Stimulated activated CD8-positive, alpha-beta memory T cell treated with anti-CD3 and anti-CD28 coated beads, Interleukin-7, amount 100 ng/mL, for 24 hours (primary cell): ENCODE measurements at places on chromosomes 2 and 18.

GRCh38 chr2:160842286-160842685 lies 317.9 kb upstream of the TANK start:
- no peak for DNase-seq

GRCh38 chr2:77922567-77922966 lies 400.4 kb upstream of the LRRTM4 start:
- no peak for DNase-seq

DNA sequence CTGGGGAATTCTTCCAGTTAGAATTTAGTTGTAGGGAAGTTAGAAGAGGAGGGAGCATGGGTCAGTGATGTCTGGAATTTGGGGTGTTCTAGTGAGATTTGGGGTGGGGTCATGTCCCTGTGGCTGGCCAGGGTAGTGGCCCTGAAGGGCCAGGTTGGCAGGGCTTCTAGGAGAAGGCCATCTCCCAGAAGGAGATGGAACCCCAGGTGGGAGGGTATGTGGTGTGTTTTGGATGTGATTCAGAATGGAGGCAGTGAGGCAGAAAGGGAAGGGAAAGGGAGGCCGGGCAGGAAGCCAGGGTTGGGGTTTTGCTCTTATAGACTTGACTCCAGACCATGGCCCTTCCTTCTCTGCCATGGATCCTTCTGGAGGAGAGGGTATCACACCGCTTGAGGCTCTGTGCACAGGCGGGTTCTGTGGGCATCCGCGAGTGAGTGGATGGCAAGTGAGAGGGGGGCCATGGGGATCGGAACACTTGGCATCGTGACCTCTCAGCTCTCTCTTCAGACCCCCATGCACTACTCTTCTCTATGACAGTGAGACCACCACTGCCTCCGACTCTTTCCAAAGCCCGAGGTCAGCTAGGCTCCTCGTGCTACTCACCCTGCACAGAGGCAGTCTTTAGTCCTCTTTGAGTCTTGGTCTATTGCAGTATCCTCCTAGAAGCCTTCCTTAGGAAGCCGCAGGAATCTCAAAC lies 7.3 kb downstream of the GREB1 start:
- no peak for DNase-seq

DNA sequence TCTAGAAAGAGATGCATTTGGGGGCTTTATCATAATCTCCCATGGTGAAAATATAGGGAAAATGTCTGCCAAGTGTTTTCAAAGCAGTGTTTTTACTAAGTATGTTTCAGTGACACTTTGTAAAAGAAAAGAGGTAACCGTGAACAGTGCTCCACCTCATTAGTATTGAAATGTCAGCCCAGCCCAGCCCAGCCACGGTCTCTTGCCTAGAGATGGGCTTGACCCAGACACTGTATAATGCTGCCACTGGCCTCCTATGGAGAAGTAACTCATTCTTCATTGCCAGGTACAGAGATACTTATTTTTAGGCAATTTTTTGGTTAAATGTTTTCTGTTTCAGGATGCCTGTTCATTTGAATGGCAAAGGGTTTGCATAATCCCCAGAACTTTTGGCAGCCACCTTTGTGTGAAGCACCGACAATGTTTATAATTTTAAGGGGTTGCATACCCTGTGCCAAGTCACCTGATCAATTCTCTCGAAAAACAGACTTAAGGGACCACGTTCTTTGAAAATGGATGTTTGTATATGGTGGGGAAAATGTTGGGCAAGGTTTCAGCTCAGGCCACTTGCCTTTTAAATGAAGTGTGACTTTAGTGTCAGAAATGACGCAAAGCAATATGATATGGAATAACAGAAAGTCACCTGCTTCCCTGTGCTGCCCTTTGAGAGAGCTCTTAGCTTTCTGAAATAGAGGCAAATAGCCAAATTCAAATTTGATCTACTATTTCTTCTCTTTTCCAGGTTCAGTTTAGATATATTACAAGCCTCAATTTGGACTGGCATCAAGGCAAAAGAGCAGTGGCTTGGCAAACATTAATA lies 314.5 kb upstream of the RGPD4 start:
- no peak for DNase-seq

- no peak for DNase-seq
These were observed 23.1 kb downstream of the SFTPB start for GRCh38 chr2:85644909-85645308.

DNA sequence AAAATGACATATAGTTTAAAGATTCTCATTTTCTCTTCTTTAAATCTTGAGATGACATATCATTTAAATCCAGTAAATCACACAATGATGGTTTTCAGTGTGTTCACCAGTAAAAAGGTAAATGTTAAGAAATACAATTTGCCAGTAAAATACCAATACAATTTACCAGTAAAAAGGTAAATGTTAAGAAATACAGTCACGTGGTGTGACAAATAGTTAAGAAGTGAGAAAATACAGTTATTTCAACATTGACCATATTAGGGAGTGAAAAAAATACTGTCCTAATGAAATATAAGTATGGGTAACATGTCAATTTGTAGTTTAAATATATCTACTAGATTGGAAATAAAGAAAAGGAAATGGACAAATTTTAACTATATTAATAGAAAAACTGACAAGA lies 80.5 kb downstream of the DLGAP1 start:
- DNase-seq, result no peak

- DNase-seq, result no peak
These were observed 1024.7 kb upstream of the PIK3C3 start for GRCh38 chr18:40930211-40930882.

- no peak for DNase-seq
These were observed 183.9 kb downstream of the LPIN1 start for GRCh38 chr2:11930211-11930761.

- no peak for DNase-seq
These were observed 96.9 kb downstream of the HDAC4 start for GRCh38 chr2:239303711-239304532.

GRCh38 chr18:9068346-9068745 lies 34.2 kb upstream of the NDUFV2 start:
- no peak for DNase-seq

GRCh38 chr2:180670302-180671003 lies 310.0 kb upstream of the UBE2E3 start:
- no peak for DNase-seq

- no peak for DNase-seq
These were observed 5.5 kb downstream of the BOK start for GRCh38 chr2:241563981-241564595.

DNA sequence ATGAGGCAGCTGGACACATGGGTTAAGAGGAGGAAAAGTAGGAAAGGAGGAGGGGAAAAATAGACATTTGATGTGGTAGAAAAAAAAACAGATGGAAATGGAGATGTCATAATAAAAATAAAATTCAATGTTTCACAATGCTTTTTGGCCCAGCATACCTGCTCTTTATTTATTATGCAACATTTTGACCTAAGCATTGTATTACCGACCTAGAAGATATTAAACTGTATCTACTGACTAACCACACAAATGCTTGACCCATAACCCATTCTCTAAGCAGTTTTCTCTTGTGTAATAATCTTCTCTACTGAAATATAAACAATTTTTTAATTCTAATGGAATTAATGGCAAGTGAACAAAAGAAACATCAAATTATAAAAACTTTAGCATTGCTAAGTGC lies 362.3 kb downstream of the FBXO15 start:
- DNase-seq, result no peak

DNA sequence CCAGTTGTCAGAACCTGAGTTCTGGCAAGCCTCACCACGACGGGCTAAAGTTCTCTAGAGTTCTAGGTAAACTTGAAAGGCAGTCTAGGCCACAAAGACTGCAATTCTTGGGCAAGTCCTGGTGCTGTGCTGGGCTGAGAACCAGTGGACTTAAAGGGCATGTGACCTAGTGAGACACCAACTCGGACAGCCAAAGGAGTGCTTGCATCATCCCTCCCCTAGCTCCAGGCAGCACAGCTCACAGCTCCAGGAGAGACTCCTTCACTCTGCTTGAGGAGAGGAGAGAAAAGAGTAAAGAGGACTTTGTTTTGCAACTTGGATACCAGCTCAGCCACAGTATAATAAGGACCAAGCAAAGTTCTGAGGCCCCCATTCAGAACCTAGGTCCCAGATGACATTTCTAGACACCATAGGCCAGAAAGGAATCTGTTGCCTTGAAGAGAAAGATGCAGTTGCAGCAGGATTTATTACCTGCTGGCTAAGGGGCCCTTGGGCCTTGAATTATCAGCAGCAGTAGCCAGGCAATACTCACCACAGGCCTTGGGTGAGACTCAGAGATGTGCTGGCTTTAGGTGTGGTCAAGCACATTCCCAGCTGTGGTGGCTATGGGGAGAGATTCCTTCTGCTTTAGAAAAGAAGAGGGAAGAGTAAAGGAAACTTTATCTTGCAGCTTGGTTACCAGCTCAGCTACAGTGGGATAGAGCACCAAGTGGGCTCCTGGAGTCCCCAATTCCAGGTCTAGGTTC lies 51.8 kb downstream of the UPP2 start:
- no peak for DNase-seq

DNA sequence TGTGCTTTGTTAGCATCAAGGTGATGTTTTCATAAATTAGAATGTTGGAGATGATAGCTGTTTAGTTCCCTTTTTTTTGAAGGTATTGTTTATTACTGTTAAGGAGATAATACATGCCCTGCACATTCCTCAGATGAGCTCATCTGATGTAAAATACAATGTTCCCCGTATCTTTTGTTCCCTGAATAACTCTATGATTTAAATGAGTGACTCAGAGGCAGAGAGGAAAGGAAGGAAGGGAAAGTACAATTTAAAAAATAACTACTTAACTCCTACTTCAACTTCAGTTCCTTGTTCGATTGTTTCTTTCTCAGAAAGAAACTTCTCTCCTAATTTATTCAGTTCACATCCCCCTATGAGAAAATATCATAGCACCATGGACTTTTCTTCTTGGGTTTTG lies 208.7 kb downstream of the KCNE4 start:
- no peak for DNase-seq

GRCh38 chr2:203583084-203583695 lies 48.1 kb upstream of the RAPH1 start:
- DNase-seq, result no peak
